CD4-positive, alpha-beta T cell treated with Interleukin-10 for 1 hour (primary cell): ENCODE measurements at places on chromosomes 7 and 10.
A peak's percentile ranks its signal among the peaks of the same experiment; 100 is the strongest.

DNA sequence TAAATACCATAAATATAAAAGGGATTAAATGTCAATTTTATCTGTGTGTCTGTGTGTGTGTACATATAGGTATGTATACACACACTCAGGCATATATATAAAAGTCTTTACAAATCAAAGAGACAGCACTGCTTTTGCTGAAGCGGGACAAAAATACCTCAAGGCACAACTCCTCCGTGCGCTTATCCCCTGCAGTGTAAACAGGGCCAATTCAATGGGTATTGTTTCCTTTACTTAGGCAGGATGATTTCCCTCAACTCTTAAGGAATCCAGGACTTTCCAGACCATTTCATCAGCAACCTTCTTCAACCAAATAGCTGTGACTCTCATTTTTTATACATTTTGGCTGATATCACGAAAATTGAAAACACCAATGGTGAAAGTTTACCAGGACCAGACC, 227.7 kb downstream of the CRPPA start:
- DNase-seq = no peak

DNA sequence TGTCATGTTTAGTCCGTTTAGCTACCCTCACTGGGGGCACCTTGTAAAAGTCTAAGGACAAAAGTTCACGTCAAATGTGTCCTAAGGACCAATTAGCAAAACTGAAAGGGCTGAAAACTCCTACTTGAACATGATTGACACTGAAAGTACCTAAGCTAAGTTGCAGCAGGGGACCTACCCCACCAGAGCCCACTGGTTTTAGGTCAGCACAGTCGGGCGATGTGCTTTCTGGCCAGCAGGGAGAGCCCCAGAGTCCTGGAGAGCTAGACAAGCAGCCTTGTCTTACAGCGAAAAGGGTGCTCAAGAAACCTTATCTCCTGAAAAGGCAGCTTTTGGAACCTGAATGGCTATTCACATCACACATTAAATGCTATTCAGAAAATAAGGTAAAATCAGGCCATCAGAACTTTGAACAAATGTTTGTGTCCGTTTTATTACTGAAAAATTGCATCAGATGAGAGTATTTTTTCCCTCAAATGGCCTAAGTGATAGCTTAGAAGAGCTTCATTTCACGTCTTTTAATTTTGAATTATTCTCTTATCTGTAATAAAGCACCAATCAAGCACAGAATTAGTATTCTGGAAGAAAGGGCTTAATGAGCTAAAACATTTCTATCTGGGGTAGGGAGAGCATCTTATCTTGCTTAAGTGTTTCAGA, 52.2 kb upstream of the MKI67 start:
- peak; percentile 50 for DNase-seq

- peak; percentile 77 for DNase-seq
Measured at GRCh38 chr10:22340329-22341189, 4.7 kb upstream of the SPAG6 start.

GRCh38 chr7:98265841-98266271, 13.8 kb upstream of the TECPR1 start:
- DNase-seq = no peak

- no peak for DNase-seq
Measured at GRCh38 chr7:117718116-117718835, 155.0 kb downstream of the CTTNBP2 start.

- DNase-seq = peak; percentile 58
Measured at GRCh38 chr7:36287371-36288241, 102.1 kb upstream of the ANLN start.

DNA sequence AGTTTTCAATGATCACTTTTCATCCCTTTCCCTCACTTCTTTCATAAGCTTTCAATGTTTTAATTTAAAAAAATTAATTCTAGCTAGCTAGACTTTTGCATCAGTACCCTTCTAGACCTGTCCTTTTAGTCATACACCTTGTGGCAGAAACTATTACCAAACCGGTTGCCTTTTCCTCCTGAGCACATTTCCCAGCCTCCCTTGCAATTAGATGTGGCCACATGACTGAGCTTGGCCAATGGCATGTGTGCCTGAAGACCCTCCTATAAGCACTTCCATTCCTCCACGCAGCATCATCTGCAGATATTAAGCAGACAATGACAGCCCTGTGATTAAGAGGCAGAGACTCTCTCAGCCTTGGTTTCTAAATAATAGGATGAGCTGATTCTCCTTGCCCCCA, 12.3 kb downstream of the DKK1 start:
- no peak for DNase-seq

- DNase-seq = no peak
Measured at GRCh38 chr10:17200001-17200911, 1.2 kb downstream of the TRDMT1 start.

DNA sequence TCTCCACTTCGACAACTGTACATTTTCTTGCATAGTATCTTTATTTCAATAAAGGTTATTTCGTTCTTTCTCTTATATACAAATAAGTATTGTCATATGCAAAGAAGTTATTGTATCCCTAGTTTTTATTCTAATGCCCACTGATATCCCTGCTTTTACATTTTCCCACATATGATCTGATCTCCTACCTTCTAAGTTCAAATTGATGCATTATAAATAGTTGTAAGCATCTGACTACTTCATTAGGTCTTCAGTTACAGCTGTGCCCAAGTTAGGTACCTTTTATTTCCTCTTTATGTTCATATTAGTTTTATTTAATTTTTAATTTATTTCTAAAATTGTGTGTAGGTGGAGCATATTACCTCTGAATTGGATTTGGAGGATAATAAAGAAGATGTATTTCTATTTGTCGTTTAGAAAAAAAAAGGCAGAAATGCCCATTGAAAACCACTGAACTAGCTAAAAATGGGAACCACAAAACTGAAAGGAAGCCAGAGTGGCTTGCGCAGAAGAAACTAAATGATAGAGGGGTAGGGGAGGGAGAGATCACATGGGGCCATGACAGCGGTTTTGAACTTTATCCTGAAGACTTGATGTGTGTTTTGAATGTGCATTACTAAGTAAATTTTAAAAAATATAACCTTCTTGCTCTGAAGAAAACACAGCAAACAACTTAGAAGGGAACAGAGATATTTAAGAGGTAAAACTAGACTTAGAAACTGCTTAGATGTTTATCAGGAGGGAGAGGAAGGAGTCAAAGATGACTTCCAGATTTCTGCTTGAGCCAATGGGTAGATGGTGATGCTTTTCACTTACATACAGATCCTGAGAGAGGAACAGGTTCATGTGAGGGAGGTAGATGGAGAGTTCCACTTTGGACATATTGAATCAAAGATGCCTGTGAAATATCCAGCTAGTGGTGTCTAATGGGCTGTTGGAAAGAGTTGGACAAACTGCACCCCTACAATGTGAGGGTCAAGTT, 9.3 kb upstream of the ZC3HAV1L start:
- DNase-seq = peak; percentile 39

GRCh38 chr10:110817614-110818013, 54.1 kb upstream of the PDCD4 start:
- no peak for DNase-seq

DNA sequence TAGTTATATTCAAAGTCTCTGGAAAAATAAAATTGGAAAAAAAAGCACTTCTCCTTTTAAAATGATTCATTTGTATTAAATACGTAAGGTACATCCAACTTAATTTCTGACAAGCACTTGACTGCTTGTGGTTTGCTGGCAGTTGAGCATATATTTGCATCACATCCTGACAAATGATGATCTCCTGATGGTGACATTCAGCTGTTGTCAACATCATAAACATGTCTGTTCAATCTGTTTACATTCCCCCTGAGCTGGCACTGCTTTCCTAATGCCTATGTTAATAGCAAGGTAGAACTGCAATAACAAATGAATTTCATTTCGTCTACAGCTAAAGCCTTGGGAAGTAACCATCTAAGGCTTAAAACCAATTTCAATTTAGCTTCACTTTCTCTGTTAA, 24.4 kb downstream of the TSPAN12 start:
- DNase-seq = no peak

GRCh38 chr7:109696723-109697122, 1127.0 kb downstream of the DNAJB9 start:
- no peak for DNase-seq

GRCh38 chr7:38339953-38340819, 66.8 kb upstream of the TARP start:
- DNase-seq = no peak

GRCh38 chr10:21712975-21713374, 178.9 kb downstream of the MLLT10 start:
- no peak for DNase-seq

DNA sequence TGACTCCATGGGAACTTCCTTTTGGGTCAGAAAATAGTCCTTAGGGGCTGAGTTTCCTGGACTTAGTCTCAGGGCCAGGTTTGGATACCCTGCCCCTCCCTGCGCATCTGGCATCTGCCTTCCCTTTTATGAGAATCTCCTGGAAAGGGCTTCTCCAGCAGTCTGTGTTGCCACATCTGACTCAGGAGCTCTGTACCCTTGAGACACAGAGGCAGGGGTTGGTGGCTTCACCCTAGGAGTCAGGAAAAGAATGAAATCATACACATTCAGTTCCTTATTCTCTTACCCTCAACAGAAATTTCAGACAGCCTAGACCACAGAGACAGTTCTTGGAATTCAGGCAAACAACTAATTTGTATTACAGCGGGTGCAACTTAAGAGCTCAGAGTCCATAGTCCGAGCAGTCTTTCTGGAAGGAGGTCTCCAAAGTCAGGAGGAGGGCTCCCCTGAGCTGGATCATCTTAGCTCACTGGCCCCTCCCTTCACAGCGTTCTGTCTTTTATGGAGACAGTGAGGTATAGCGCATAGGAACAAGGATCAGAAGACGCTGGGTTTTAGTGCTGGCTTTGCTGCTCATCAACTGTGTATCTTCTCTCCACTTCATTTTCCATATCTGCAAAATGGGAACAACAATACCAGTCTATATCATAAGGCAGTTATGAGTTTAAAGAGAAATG, 3.0 kb upstream of the PLAU start:
- peak; percentile 20 for DNase-seq

DNA sequence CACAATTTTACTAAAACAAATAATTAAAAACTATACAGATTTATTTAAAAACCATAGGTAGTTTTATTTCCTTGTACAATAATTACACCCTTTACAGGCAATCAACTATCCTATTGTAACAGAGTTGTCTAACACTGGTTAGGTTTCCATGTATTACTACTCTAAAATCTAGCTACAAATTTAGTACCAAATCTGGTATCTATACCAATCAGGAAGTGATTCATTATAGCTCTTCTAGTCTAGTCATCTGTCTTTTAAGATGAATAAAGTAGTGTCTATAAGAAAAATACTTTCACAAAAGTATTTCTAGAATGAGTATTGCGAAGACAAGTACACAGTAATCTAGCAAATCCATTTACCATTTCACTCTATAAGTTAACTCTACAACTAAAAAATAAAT, 16.9 kb downstream of the ZNF800 start:
- no peak for DNase-seq

GRCh38 chr10:88411772-88412349, 171.3 kb downstream of the RNLS start:
- DNase-seq = no peak

DNA sequence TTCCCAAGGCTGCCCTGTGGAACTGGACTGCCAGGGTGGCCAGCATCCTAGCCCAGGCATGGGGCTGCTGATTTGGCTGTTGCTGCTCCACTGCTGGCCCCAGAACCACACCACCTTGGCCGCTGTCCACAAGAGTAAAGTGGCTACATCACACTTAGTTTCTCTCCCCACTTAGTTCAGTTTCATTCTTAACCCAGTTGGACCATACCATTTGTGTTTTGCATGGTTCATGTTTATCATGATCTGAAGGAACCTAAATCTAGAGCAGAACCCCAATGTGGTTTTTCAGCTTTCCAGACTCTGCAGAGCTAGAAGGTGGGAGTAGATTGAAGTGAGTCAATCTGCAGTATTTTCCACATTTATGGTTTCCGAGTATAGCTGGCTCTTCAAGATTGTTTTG, 32.8 kb downstream of the SDK1 start:
- no peak for DNase-seq

DNA sequence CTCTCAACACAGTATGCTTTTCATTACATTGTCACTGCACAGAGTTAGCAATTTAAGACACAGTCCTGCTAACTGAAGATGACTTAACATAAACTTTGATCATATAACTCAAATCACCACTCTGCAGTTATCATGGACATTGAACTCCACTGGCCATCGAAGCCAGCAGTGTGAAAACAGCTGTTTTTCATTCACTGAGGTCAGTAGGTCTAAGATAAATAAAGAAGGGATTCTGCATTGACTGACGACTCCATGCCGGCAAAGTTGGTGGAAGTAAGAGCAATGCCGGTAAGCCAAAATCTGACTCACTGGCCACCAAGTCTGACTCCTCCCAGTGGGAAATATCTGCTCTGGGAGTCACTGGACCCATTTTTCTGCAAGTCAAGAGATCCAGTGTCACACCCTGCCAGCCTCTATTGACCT, 449.9 kb upstream of the ANKRD30A start:
- DNase-seq = no peak

GRCh38 chr10:100183481-100183880, 2.3 kb downstream of the ERLIN1 start:
- DNase-seq = no peak

GRCh38 chr10:131821378-131822012, 79.3 kb upstream of the PPP2R2D start:
- DNase-seq = no peak

DNA sequence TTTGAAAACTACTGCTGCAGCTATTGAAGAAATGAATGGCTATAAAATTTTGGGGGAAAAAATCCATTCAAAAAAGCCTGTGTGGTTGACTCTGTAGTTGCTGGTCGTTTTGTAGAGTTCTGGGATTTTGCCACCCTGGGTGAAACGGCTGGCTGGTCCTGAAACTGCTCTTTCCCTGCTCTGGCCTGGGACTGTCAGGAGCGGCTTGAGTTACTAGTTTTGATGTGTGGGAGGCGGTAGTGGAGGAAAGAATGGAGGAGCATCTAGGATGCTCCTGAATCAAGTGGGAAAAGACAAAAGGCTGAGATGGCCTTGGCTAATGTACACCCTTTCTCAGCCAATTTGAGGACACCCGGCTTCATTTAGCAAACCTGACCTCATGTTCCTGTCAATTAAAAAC, 72.5 kb downstream of the ZNF365 start:
- DNase-seq = no peak

GRCh38 chr7:25349283-25350017, 121.2 kb upstream of the NPVF start:
- DNase-seq = no peak

DNA sequence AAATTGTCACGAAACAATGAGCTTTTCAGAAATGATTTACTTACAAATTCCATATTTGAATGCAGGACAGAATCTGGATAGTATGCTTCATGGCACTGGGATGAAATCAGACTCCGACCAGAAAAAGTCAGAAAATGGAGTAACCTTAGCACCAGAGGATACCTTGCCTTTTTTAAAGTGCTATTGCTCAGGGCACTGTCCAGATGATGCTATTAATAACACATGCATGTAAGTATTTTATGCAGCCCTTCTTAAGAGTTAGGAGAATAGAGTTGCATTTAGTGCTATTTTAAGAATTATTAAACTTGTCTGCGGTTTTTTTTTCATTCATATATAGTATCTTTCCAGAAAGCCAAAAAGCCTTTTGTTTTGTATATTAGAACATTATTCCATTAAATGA, 67.4 kb downstream of the MMRN2 start:
- DNase-seq = no peak

- no peak for DNase-seq
Measured at GRCh38 chr10:112295853-112296830, 12.9 kb downstream of the TECTB start.
